ENCODE measurements at places on chromosomes 4 and X.

- no peak for DNase-seq
Measured at GRCh38 chrX:19724409-19724808, 163.0 kb downstream of the SH3KBP1 start.

DNA sequence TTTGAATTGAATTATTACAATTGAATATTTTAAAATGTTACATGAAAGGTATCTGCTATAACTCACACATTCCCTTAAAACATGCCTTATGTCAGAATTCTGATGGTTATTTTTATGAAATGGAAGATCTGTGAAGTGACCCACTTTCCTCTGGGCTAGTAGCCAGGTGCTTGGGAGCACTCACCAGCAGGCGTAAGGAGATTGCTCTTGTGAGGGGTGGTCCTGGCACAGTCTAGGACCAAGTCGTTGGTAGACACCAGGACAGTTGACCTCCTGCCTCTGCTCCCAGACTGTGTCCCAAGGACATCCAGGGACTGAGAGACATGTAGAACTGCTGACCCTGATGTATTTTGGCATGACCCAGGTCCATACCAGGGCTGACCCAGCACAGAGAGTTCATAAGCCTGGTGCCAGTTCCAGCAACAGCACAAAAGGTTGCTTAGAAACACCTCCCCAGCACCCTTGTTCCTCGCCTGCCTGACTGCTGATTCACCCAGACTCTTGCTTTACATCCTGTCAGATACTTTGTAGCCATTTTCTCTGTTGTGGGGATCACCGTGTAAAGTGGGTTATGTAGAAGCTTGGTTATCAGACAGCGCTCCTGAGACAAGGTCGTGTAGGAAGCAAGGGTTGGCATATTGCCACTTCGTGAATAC is 48.5 kb downstream of the NELFA start:
- no peak for DNase-seq

DNA sequence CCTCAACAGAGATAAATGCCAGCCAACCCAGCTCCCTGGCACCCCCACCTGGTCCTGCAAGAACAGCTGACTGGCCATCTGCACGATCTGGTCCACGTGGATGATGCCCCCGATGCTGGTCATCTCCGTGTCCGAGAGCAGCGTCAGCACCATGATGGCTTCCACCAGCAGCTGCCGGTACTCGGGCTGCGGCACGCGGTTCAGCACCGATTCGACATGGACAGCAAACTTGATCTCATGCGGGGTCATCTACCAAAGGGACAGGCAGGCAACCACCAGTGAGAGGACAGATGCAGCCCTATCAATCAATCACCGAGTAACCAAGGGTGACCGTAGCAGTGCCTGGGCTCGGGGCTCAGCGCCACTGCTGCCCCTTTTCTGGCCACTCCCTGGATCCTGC is 89.8 kb downstream of the PHKA2 start:
- no peak for DNase-seq

GRCh38 chrX:97850911-97851310 is 967.2 kb downstream of the RPA4 start:
- DNase-seq: no peak

- DNase-seq: no peak
Measured at GRCh38 chr4:70752236-70752635, 30.5 kb downstream of the RUFY3 start.

DNA sequence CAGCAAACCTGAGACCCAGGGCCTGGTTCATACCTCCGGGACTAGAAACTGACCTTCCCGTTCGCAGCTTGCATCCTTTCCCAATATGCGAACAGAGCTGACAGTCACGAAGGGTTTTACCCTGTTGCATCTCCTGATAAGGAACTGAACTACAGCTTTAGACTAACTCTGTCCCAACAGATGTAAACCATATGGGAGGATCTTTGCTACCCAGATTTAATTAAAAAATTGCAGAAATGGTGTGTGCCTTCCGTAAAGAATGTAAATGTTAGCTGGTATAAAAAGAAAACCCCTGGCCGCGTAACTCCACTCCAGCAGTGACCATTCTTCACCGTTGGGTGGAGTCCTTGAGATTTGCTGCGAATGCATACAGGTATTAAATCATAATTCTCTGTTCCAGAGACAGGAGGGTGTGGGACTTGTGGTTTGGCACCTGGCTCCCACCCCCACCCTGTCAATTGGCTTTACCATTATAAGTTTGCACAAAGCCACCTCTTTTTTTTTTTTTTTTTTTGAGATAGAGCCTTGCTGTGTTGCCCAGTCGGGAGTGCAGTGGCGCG is 40.6 kb upstream of the SORCS2 start:
- DNase-seq: no peak
